Left forelimb (tissue), 1 donor: ENCODE measurements at places on chromosomes 13 and 19.

- DNase-seq: no peak
These were observed 36.7 kb downstream of the CUL4A start for GRCh38 chr13:113245849-113246796.

DNA sequence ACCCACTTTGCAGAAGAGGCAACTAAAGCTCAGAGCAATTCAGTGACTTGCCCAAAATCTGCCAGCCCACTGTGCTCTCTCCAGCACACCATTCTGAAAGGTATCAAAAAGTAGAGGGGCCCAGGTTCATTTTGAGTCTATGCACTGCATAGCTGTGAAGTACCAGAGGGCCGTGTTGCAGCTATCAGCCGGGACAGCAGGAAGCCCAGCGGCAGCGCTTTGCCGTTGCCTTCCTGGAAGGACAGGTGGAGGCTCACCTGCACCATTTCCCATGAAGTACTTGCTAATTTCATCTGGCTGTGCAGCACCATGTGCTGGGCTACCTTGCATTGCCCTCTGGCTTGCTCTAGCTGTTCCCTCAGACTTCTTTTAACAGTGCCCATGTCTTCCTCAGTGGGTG, 2.7 kb upstream of the SERPINE3 start:
- no peak for DNase-seq

DNA sequence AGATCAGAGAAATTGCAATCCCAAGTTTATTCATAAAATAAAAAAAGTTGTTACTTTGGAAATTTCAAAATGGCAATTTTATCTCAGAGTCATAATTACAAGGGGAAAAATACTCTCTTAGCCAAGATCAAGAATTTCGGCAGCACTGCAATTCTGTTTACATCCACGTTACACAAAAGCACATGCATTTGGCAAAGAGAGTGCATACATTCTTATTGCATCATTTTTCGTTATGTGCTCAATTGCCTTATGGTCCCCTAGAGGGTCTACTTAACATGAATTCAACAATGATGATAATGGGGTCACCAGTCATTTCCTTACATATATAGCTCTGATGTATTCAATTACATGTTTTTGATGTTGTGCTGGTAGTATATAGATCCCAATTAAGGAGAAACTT, 498.0 kb downstream of the DIAPH3 start:
- DNase-seq: no peak

GRCh38 chr13:46604226-46604990, 51.4 kb downstream of the LRCH1 start:
- no peak for DNase-seq

DNA sequence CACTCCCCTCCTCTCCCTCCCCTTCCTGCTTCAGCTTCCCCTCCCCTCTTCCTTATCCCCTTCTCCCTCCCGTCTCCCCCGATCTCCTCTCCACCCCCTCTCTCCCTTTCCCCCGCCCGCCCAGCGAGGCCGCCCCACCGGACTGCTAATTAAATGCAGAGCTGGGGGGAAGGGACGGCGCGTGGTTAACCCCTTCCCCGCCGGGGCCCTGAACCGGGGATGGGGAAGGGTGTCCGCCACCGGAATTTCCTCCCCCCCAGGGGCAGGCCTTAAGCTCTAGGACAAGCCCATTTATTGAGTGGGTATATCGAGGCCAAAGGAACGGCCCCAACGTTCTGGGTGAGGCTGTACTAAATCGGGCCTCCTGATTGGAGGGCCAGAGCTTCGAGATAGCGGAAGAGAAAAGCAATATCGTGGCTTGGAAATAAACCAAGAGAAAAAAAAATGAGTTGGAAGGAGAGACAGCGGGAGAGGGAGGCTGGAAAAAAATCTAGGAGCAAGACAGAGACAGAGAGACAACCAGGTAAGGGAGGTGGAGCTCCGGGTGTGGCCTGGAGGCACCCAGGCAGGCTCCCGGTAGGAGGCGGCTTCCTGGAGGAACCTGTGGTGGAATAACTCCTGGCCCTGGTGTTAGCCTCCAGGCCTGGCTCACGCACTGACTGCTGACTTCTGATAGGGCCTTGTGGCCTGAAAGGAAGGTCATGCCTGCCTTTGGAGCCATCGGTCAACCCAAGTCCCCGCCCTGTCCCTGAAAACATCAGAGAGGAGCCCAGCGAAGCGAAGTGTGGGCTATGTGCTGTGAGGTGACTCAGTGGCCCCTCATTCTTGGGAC, 11.6 kb upstream of the JUND start:
- peak; percentile 92 for DNase-seq

DNA sequence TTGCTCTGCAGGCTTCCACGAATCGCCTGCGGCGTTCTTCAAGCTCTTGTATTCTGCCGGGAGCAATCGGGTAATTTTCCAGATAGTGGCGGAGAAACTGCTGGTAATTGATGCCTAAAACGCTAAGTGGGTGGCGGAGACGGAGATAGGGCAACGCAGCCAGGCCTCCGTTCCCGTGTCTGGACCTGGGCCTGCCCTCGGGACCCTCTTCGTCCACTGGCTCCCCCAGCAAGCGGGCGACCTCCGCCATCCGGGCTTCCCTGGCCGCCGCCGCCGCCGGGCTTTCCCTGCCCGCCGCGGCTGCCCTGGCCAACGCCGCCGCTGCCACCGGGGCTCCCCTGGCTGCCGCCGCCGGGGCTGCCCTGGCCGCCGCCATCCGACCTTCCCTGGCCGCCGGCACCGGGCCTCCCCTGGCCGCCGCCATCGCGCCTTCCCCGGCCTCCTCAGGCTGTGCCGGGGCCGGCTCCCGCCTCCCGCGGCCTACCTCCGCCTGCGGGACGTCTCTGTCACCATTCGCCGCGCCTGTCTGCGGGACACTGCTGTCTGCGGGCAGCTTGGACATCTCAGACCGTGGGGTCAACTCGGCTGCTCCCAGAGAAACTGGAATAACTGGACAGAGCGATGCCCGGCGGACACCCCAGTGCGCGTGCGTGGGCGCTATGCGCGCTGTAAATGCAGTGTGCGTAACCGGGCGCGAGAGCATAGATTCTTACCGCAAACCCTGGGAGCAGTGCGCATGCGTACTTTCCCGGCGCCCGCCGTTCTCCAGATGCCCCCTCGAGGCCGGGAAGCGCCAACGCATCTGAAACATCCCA, at the start of gene EID2:
TSS of gene EID2 (minus strand) at position 644 of the 815 bp plus-strand sequence. CDS start at position 562, 82 bp downstream.
- peak; percentile 96 for DNase-seq

- DNase-seq: no peak
These were observed 22.2 kb upstream of the LRP3 start for GRCh38 chr19:33171916-33172359.

DNA sequence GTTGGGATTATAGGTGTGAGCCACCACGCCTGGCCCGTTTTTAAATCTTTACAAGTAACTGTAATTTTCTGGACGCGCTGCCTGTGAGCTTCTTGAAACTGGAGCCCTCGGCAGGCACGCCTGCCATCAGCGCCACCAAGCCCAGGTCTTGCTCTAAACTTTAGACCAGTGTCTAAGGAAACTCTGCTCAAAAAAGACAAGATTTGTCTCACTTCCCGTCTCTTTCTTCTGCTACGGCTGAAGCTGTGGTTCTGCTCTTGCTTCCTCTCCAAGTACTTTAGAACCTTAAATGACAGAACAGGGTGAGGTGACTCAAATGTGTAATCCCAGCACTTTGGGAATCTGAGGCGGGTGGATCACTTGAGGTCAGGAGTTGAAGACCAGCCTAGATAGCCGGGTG, 24.9 kb downstream of the RCN3 start:
- no peak for DNase-seq

GRCh38 chr13:73340069-73340468, 281.3 kb downstream of the KLF5 start:
- no peak for DNase-seq

- peak; percentile 99 for DNase-seq
These were observed at the start of gene ZNF557 for GRCh38 chr19:7069042-7069903. ZNF557 (plus strand) TSS chr19:7069703; CDS start chr19:7075075, 5,372 bp downstream.

DNA sequence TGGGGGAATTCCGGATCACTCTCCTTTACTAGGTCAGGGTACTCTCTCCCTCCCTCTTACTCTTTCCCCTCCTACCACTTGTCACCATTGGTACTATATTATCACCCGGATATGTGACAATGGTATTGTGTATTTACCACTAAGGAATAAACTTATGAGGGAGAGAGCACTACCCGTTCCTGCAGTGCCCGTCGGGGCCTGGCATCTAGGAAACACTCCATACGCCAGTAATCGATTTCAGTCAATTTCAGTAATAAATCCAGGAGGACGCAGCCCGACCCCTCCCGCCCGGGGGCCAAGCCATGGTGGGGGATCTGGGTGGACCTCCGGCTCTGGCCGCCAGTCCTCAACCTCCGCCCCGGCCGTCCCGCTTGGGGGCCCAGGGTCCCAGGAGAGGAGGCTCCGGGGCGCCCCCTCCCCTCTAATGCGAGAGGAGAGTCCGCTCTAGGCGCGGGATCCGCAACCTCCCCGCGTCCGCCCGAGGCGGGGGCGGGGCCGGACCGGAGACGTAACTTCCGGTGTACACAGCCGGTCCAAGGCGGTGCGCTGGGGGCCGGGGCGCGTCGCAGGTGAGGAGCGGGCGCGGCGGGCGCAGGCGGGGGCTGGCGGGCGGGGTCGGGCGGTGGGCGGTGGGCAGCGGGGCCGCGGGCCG, at the start of gene GARRE1:
TSS of gene GARRE1 (plus strand) at position 509 of the 652 bp plus-strand sequence. CDS start 45,920 bp downstream, outside the sequence.
- peak; percentile 92 for DNase-seq

GRCh38 chr19:55166530-55167268, at the start of gene DNAAF3:
DNAAF3 (minus strand) TSS chr19:55166613; CDS start chr19:55166413, 200 bp downstream.
- peak; percentile 88 for DNase-seq

GRCh38 chr19:31502536-31503170, 153.4 kb upstream of the TSHZ3 start:
- no peak for DNase-seq

- DNase-seq: no peak
These were observed 5.3 kb downstream of the CPAMD8 start for GRCh38 chr19:17021328-17021727.

- DNase-seq: no peak
These were observed 7.1 kb downstream of the GPR108 start for GRCh38 chr19:6730153-6730804.

GRCh38 chr19:38394488-38394887, 6.0 kb downstream of the SPRED3 start:
- DNase-seq: no peak

- DNase-seq: no peak
These were observed 91.8 kb downstream of the UBL3 start for GRCh38 chr13:29758531-29759114.

DNA sequence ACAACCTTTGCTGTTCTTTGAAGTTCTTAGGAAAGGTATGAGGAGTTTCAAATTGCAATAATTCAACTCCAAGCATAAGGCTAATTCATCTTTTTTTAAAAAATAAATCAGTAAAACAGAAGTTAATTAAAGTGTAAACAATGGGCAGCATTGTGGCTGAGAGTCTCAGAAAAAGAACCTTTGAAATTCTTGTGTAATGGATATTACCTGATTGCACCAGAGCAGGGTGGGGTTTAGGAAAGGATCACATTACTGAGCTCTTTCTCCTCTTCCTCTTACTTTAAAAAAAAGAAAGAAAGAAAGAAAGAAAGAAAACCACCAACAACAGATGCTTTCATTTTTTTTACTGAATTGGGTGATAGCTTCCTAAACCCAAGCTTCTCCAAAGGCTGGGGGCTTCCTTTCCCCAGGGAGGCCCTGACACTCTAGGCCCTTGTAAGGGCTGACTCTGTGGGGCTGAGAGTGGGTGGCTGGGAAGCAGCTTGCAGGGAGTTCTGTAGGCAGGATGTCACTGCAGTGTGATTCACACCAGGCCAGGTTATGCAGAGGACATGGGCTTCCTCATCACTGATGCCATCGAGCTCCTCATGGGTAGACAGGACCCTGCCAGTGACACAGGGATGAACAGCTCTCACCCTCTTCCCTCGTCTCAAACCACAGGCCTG, 564.5 kb downstream of the FGF9 start:
- no peak for DNase-seq

DNA sequence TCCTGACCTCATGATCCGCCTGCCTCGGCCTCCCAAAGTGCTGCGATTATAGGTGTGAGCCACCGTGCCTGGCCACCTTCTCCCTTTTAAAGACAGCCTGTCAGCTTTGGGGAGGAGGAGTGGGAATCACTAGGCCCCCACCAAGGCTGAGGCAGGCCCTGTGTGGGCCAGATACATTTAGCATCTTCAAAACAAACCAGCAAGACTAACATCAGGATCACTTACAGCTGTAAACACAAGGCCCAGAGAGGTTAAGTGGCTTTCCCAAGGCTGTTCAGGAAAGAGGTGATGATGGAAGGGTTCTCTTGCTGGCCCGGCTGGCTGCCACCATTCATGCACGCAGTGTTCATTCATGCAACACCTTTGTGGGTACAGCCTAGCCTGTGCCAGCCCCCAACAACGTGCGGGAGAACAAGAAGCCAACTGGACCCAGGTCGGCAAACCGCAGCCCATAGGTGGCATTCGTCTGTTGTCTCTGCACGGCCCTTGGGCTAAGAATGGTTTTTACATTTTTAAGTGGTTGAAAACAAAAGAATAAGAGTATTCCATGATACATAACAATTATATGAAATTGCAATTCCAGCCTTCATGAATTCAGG, 23.0 kb downstream of the IER2 start:
- DNase-seq: no peak

- no peak for DNase-seq
These were observed 8.4 kb downstream of the ZNF320 start for GRCh38 chr19:52889076-52889475.

GRCh38 chr13:41995946-41996345, 35.0 kb upstream of the VWA8 start:
- no peak for DNase-seq

GRCh38 chr19:49890349-49891311, 6.1 kb downstream of the IL4I1 start:
- DNase-seq: no peak

GRCh38 chr19:2454962-2455850, 1.6 kb downstream of the LMNB2 start:
- DNase-seq: no peak

GRCh38 chr13:52954838-52955237, 73.8 kb upstream of the OLFM4 start:
- DNase-seq: no peak

DNA sequence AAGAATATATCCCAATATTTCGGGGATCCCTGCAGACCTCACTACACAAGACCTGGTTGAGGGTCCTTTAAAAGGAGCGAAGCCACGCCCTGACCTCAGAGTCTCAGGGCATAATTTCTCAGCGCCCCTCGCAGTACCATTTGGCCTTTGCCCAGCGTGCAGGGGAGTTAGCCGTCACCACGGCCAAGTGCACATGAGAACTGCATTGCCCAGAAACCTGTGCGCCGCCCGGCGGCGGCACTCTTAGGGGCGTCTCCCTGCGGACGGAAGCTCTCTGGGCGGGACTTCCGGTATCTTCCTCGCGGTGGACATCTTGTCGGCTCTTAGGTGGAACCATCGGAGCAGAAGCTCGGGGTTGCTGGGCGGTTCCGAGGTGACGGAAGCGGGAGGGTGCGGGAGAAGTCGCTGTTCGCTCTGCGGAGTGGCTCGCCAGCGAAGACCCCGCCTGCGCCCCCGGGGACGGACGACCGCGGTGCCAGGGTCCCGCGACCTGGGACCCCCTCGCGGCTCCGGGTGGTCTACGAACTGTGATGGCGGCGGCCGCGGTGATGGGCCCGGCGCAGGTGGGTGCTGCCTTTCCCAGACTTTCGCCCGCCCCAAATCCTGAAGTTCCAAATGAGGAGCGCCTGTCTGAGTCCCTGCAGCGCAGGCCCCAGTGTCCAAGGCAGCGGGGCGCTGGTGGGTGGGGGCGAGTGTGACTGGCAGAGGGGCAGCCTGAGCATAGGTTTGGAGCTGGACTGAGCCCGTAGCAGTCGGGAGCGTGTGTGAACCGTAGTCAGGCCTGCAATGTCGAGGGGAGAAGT, at the start of gene ZNF134:
TSS of gene ZNF134 (plus strand) at position 302 of the 803 bp plus-strand sequence. CDS start 5,227 bp downstream, outside the sequence.
- peak; percentile 88 for DNase-seq

GRCh38 chr19:30123119-30123518, 181.1 kb downstream of the URI1 start:
- peak; percentile 51 for DNase-seq

- DNase-seq: no peak
These were observed 237.8 kb downstream of the TUBA3C start for GRCh38 chr13:18943721-18944391.

- DNase-seq: no peak
These were observed 104.2 kb upstream of the IPO5 start for GRCh38 chr13:97849305-97849704.
